ENCODE measurements at places on chromosomes 2 and 18.

GRCh38 chr2:168137510-168138180, 109.8 kb downstream of the STK39 start:
- DNase-seq = no peak

GRCh38 chr18:54801374-54801773, 26.9 kb upstream of the RAB27B start:
- no peak for DNase-seq

DNA sequence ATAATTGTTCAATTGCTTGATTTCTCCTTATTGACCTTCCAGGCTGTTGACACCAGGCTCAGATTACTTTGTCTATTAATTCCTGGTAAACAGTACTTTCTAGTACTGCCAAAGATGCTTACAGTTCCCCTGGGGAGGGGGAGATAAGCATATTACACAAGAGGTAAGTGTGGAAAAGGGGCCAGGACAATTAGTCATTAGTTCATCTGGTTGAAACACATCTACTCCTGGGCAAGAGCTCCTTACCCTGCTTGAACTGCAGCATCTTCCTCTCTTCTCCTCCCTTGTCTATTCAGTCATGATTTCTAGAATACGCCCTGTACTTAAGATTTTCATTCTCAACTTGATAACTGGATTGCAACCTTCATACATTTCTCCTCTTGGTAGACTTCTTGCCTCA, 10.4 kb upstream of the SPATS2L start:
- no peak for DNase-seq

DNA sequence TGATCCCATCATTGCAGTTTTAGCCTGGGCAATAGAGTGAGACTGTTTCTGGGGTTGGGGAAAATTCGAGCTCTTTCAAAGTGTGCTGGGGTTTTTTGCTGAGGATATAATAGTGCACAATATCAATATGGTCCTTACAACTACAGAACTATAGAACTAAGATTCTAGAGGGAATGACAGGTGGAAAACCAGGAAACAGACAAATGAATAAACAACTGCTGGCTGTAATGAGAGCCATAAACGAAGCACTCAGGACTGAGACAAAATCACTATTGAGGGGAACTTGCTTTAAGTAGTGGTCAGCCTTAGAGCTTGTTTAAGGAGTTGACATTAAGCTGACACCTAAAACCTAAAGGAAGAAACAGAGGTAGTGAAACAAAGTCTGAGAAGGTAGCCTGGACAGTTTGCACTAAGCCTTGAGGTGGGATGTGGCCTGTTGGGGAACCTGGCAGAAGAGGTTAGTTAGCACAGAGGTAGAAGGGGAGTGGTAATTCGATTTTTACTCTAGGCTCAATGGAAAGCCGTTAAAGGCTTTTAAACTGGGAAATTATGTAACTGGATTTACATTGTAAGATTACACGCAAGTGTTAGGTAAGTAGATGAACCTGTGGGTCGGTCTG, 33.8 kb downstream of the LCLAT1 start:
- no peak for DNase-seq

DNA sequence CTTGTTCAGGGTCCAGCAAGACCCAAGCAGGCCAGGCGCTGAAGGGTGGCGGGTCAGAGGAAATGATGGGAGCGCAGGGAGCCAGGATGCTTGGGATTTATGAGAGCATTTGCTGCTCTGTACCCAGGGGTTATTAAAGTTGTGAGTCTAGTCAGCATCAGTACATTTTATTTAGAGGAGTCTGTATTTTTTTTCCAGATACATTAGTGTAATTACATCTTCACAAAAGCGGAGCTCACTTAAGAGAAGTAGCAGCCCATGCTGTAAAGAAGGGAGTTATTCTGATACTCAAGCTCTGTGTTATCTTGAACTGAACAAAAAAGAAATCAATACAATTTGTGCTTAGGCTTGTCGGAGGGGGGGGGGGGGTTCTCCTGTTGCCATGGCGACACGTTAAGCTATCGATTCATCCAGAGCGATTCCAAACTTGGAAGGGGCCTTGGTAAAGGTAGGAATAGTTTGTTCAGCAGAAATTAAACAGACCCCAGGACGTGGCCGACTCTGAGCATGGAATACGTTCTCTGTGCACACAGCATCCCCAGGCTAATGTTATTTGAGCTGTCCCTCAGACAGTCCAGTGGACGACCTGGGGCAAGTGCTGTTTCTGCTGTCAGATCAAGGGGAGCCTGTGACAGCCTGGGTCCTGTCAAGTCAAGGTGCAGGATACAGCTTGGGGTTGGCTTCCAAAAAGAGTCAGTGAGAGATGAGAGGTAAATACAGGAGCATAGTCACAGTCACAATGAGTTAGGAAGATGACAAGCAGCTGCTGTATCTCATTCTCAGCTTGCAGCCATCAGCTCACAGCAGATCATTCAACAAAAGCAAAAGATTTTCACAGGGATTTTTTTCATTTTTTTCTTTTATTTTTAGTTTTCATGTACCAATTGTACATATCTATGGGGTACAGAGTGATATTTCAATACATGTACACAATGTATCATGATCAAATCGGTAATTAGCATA, 387.6 kb downstream of the DCDC2C start:
- DNase-seq = no peak

DNA sequence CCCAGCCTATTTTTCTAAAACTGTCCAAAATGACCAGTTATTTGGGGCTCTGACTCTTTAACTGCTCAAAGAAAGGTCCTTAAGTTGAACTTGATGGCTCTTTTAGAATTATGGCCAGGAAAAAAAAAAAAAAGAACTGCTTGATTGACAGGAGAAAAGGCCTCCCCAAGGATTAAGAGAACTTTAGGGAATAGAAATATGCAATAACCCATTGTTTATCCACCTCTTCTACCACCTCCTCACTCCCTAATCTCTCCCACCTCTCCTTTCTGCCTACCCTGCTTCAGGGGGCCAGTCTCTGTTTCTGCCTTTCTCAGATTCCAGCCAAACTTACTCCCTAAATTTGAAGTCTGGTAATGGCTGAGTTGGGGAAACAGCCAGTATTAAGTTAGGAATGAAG, 5.7 kb upstream of the STRN start:
- no peak for DNase-seq
